ENCODE measurements at places on chromosomes 12 and 14.

GRCh38 chr12:21892341-21892740, 48.9 kb downstream of the ABCC9 start:
- no peak for DNase-seq

DNA sequence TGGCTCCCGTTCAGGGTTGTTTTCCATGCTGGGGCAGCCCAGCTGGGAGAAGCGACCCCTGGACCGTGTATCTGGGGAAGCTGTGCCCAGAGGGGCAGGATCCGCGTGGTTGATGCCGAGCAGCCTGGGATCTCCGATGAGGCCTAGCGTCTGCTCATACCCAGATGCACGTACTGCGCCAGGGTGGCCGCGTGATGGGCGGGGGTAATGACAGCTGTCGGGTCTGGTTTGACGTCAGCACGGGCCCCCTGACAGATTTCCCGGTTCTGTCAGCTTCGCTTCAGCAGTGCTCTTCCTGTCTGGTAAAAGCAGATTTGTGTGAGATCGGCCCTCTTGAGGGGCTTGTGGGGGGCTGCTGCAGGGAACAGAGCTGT, 147.3 kb downstream of the TSPAN9 start:
- peak; percentile 22 for DNase-seq

GRCh38 chr12:48767047-48767446, 21.8 kb downstream of the ADCY6 start:
- no peak for DNase-seq

DNA sequence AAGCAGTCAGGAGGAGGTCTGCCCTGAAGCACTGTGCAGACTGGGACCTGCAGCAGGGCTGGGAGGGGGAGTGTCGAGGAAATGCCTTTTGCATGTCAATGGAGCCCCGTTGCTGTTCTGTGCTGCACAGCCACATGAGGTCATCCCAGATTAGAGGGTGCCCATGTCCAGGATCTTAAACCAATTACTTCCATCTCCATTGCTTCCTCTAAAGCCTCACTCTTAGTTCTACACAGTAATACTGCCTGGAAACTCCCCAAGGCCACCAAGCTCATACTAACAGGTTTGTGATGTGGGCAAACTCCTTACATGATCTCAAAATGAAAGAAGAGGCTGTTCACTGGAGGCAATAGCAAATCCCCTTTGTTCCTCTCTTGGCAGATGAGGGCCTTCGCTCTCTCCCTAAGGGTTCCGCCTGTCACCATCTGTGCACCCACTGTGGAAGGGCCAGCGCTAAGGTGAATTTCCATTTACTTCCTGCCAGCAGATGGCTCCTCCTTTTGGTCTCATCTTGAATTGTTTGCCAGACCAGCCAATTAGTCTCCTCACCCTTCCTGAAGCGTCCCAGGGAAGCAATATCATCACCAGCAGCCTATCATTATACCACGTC, 35.4 kb upstream of the LTA4H start:
- DNase-seq: peak; percentile 32

DNA sequence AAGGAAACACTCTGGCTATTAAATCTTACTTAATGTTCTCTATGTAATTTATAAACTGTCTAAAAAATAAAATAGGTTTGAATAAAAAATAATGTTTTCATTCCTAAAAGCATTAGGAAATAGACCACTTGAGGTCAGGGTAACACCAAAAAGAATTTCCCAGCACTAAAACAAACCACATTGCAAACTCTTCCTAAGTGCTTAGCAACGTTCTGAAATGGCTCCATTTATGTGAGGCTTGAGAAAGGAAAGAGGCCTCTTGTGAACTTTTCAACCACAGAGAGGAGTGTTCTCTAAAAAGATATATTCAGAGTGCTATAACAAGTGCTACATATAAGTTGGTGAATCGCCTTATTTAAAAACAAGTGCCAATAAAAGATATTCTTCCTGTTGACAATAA, 42.7 kb downstream of the ALX1 start:
- DNase-seq: no peak

GRCh38 chr12:2625289-2625612, 169.5 kb upstream of the FKBP4 start:
- no peak for DNase-seq

GRCh38 chr14:69606258-69607184, 4.9 kb upstream of the SUSD6 start:
- DNase-seq: no peak
